HS-27A (cell line): ENCODE measurements at places on chromosomes 2 and 18.

DNA sequence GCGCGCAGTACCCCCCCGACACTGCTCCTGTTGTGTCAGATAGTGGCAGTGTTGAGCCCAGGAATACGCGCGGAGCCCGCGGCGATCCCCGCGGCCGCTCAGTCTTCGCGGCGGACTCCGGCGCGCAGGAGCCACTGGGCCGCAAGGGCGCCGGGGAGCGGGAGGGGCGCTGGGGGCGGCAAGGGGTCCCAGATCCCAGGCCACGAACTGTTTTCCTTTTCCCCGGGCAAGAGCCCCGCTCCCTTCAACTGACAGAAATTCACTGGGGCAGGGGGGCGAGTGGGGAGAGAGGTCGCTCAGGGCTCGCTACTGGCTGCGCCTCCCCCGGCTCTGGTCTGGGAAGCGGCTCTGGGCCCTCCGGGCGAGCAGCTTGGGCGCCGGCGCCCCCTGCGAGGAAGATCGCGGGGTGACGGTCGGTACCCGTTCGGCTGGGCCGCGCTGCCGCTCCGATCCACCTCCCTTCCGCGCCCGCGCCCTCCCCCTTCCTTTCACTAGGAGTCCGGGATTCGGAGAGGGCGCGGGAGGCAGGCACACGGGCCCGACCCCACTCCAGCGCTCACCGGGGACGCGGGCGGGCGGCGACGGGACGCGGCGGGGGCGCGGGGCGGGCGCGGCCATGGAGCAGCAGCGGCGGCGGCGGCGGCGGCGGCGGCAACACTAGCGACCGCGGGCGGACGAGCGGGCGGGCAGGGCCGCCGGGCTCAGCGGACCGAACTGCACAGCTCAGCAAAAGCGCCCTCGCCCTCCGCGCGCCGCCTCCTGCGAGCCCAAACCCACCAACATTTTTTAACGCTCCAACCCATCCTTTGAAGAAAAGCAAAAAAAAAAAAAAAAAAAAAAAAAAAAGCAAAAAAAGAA is 1.4 kb upstream of the SETBP1 start:
- peak; percentile 59 for DNase-seq

DNA sequence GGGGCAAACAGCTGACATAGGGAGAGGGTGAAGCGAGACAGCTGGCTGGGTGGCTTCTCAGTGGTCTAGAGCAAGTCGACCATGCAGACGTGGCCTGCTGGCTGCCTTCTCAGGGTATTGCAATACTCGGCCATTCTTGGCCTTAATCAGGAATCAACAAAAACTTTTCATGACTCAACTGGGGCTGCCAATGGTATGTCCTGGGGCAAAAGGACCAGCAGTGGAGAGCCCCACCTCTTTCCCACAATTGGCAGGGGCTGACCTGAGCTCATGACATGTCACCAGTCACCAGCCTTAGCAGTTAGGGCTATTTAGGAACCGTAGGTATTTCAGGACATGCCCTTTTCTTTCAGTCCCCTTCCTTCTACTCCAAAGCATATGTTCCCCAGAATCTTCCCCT is 19.1 kb downstream of the PLA2R1 start:
- no peak for DNase-seq

DNA sequence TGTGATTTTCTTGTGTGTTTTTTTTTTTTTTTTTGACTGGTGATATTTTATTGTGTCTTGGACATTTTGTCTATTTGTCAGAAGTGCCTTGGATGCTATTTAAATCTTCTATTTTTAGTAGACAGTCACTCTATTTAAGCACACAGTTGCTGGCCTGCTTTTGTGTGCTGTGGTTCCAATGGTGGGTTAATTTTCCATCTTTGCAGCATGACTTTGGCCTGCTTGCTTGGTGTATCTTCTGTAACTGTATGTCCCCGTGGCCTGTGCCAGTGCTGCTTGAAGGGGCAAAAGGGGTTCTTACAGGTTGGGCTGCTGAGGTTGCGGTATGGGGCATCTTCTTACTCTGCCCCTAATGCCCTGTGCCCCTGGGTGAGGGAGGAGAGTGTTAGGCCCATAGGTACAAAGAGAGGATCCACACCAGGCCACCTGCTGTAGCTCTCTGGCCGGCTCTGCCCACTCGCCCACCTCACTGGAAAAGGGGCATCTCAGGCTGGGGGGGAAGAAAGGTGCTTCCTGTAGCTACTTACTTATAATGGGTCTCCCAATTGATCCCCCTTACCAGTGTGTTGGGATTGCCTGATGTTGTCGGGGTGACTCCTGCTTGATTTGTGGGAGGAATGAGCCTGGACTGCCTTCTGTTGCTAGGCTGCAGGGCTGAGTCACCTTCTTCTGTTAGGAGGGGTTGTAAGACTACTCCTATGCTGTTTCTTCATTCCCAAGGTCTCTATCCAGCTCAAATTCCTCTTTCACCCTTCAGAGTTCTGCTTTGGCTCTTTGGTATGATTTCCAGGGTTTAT is 490.0 kb upstream of the HS6ST1 start:
- DNase-seq = no peak

DNA sequence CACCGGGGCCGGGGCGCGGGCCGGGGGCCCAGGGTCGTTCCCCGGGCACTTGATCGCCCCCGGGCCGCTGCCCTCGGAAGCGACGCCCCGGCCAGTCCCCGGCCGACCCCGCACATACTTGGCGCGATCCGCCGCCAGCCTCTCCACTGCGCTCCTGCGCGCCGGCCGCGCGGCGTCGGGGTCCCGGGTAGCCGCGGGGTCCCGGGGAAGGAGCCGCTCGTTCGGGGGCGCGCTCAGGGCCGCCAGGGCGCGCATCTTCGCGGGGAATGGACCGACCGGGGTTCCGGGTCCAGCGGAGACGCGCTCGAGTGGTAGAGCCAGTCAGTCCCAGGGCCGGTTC is 204 bp downstream of the FAM110C start:
- no peak for DNase-seq

GRCh38 chr2:217108086-217108485 is 248.2 kb upstream of the TNP1 start:
- DNase-seq = no peak
